ENCODE measurements at places on chromosomes 2 and 18. TPM values are rescaled to one million over a fixed set of nuclear protein-coding genes. Genes with fewer than 3 reads are reported as not detected.

DNA sequence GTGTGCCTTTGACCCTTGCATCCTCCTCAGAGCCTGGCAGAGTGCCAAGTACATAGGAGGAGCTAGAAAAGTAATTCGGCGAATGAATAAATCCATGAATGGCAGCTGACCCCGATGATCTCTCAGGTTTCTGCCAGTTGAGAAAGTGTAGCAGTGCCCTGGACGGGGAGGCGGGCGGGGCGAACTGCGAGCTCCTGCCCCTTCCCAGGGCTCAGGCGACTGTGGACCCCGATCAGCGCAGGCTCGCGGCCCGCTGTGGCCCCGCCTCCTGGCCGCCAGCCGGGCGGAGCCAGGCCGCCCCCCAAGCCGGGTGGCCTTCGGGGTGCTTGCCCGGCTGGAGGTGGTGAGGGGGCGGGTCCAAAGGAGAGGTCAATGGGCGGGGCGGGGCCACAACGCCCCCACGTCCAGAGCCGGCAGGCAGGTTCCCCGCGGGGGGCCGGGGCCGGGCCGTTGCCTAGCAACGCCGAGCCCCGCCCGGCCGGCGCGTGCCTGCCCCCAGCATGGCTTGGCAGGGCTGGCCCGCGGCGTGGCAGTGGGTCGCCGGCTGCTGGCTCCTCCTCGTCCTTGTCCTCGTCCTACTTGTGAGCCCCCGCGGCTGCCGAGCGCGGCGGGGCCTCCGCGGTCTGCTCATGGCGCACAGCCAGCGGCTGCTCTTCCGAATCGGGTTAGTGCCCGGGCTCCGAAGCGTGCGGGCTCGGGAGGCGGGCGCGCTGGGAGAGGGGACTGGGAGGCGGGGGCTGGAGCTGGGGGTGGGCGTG is 30.6 kb upstream of the TMBIM1 start:
- DNase-seq = peak; percentile 91

- no peak for DNase-seq
These were observed 398.8 kb downstream of the CCDC85A start for GRCh38 chr2:56582570-56582969.

DLGAP1 gene
- total RNA-seq = not detected

- DNase-seq = no peak
These were observed 242.1 kb downstream of the DYSF start for GRCh38 chr2:71695235-71696120.

DNA sequence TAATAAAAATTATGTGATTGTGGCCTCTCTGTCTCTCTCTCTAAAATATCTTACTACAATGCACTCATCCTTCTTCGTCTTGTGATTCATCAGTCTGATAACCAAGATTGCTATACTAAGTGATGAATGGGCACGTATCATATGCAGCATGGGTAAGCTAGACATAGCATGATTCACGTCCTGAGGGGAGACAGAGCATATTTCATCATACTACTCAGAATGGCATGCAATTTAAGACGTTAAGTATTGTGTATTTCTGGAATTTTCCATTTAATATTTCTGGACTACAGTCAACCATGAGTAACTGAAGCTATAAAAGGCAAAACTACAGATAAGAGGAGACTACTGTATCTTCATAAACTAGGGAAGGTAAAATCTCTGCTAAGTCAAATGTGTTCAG is 97.0 kb upstream of the CD226 start:
- peak; percentile 64 for DNase-seq

GRCh38 chr18:36387310-36387709 is 89.8 kb downstream of the FHOD3 start:
- DNase-seq = no peak

Measured in epithelial cell of proximal tubule (primary cell).